ENCODE measurements at places on chromosomes 4 and X. TPM values are rescaled to one million over a fixed set of nuclear protein-coding genes. Genes with fewer than 3 reads are reported as not detected.

DAPP1 gene
- not detected for total RNA-seq

XK gene
- under 0.01 TPM for total RNA-seq

CT45A5 gene
- 0.29 TPM for total RNA-seq

SLITRK2 gene
- under 0.01 TPM for total RNA-seq

PCDH7 gene
- total RNA-seq = 0.60 TPM

ETDB gene
- total RNA-seq = not detected

ADGRL3 gene
- not detected for total RNA-seq

PSAPL1 gene
- not detected for total RNA-seq

SNCA gene
- total RNA-seq = 0.60 TPM

DNA sequence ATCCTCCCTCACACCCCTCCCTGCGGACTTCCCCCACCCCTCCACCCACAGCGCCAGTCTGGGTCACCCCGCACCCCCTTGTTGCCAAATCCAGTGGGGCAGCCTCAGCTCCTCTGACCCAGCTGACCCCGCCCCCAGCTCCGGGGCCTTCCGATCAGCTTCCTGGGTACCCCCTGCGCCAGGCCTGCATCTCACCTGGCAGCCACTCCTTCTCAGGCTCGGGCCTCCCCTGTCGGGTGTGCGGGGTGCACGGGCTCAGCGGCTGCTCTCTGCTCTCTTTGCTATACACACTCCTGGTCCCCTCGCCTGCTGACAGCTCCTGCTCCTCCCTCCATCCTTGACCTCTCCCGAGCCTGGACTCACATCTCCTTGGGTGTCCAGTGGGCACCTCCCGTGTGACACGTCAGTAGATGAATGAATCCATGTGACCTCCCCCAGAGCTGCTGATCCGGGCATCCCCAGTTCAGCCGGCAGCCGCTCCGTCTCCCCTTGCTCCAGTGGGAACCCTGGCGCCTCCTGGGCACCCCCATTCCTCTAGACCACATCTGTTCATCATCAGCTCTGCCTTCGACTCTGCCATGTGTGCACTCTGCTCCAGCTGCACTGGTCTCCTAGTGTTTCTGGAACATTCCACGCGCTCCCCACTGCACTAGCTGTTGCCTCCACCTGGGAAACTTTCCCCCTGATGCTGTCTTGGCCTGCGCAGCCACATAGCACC lies 9.9 kb downstream of the CFAP99 start:
- no peak for DNase-seq

- DNase-seq = peak; percentile 31
Observed at GRCh38 chr4:11741190-11741652, 312.5 kb upstream of the HS3ST1 start.

GRCh38 chr4:4329496-4329895 lies 39.4 kb downstream of the ZBTB49 start:
- DNase-seq = no peak

DNA sequence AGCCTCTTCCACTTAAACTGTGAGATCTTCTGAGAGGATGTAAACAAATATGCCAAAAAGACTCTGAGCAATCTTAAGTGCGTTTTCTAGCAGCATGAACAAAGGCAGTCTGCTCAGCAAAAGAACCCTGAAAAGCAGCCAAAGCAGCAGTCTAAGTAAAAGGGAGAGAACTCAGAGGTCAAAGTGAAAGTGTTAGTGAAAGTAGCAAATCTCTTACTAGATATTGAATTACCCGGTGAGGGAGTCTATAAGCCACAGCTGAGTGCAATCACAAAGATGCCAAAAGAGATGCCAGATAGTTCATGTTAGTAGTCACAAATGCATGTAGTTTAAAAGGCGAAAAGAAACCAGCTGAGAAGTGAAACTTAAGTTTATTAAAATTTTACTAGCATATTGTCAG lies 7.9 kb upstream of the GNRHR start:
- DNase-seq = peak; percentile 46

DNA sequence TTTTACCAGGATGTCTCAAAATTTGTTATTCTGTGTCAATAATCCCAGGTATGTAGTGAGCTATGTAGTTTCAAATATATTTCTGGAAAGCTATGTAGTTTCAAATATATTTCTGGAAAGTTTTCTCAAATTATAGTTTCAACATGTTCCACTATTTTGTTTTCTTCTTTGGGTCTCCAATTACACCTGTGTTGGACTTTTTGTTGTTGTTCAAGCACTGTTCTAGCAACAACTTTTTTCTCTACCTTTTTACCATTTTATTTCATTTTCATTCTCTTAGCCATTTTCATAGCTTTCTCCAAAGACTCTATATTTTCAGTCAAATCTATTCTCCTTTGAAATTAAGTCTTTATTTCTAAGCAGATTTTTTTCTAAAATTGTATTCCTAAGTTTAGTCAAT lies 88.4 kb downstream of the LCORL start:
- no peak for DNase-seq

DNA sequence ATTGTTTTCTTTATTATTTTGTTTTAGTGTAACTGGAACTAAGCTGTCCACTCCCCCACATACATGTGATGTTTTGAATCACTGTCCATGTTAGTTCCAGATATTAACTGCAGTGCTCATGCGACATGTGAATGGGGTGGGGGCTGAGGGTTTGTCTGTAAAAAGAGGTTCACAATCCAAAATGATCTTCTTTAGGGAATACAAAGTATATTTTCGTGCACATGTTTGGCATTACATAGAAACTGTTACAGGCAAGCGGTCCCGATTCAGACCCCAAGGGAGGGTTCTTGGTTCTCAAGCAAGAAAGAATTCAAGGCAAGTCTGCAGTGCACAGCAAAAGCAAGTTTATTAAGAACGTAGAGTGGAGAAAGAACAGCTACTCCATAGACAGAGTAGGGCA lies 296.5 kb upstream of the CLNK start:
- DNase-seq = no peak

DNA sequence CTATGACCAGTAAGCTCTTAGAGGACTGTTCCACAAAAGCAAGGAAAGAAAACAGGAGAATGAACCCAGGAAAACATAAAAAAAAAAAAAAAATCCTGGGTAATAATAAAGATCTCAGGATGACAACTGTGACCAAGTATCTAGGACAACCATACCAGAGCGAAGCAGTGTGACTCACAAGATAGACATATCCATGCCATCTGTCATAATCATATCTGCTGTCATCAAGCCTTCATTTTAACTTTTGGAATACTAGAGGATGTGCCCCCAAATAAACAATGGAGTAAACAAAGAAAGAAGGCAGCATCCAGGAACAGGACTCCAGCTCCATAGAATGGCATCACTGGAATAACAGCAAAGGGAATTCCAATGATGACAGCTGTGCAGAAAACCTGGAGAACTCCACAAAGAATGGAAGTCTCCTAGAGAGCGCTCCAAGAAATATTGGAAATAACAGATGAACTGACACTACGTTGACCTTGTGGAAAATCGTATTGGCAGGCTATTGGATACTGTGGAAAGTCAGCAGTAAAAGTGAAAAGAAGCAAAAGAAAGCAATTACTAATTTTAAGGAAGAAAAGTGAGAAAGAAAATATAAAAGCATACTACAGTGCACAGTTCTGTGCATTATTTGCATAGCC lies 35.3 kb downstream of the HPGDS start:
- DNase-seq = no peak

DNA sequence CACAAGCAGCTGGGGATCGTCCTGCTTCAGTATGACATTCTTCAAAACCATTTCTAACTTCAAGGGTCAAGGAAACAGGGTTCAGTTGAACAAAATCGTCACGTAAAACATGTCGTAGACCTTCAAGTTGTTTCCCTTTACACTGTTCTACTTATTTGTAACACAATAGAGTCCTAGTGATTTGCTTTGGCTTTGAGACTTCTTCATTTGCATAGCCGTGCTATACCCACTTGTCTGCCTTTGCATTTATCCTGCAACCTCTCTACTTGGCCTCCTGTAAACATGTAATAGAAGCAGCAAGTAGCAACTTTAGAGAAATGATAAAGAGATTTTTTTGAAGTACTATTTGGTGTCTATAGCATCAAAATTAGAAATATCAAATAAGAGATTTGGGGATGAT lies 194.9 kb downstream of the SLC7A11 start:
- DNase-seq = no peak

GRCh38 chr4:158146736-158147135 lies 26.1 kb downstream of the GASK1B start:
- no peak for DNase-seq

DNA sequence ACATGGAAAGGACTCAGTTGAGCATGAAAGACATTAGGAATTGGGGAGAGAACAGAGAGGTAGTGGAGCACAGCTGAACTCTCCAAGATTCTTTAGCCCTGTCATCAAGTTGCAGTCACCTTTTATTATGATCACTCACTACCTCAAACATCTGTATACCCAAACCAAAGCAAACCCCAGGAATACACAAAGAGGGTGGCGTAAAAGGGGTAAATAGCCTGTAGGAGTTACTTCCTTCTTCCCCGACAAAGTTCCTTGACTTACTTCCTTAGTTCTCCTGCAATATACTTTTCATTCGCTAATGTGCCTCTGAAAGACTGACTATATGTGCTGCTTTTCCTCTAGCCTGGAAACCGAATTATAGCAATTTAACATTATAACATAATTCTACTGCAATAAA lies 159.9 kb downstream of the SPRY1 start:
- DNase-seq = no peak

GRCh38 chrX:13177921-13178566 lies 133.6 kb upstream of the FAM9C start:
- DNase-seq = no peak

DNA sequence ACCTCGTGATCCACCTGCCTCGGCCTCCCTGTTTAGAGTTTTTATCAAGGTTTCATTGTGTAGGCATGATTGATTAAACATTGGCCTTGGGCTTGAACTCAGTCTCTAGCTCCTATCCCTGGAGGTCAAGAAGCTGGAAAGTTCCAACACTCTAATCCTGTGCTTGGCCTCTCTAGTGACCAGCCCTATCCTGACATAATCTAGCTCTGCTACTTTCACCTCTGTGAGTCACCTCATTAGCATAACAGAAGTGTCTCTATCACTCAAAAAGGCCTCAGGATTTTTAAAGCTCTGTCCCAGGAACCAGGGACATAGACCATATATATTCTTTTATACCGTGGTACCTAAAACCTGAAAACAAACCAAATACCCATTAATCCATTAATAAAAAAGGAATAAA lies 377.5 kb downstream of the CENPC start:
- DNase-seq = no peak

DNA sequence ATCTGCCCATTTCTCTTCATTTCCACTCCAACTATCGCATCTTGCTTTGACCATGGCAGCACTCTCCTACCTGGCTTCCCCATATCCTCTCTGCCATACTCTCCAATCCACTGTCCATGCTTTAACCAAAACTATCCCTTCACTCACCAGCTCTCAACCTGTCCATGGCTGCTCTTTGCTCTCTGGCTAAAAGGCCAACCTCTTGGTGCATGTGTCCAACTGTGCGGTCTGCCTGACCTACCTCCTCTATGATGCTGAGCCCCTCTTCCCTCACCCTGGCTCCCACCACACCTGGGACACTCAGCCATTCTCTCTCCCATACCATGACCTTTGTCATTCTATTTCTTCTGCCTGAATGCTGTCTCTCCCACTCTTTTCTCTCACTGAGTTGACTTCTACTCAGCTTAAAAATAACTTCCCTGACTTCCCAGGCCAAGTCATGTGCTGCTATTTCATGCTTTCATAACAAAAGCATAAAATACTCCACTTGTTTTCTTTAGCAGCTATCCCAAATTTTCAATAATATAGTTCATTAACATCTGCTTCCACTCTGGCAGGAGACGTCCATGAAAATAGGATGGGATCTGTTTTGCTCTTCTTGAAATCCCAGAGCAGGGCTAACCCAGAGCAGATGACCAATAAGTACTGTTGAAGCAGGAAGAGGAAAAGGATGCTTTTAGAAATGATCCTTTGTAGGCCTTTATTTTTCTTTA lies 29.8 kb upstream of the KLF3 start:
- no peak for DNase-seq

DNA sequence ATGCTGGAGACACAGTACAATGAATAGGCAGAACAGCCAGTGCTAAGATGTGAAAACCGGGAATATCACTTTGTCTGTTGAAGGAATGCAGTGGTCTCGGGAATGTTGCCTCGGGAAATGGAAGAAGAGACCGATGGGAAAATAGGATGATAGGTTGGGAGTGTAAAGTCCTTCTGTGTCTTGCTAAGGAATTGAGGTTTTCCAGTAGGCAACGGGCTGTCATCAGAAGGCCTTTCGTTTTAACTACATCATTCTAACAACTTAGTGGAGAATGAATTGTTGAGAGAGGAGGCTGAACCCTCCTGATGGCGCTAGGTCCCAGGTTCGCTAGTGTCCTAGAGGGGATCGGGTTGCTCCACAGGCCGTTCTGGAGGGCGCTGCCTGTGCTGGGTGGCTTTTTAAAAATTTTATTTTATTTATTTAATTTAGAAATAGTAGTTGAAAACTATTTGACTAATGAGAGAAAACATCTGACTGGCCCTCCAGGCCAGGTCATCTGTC lies 730 bp downstream of the VBP1 start:
- DNase-seq = no peak

DNA sequence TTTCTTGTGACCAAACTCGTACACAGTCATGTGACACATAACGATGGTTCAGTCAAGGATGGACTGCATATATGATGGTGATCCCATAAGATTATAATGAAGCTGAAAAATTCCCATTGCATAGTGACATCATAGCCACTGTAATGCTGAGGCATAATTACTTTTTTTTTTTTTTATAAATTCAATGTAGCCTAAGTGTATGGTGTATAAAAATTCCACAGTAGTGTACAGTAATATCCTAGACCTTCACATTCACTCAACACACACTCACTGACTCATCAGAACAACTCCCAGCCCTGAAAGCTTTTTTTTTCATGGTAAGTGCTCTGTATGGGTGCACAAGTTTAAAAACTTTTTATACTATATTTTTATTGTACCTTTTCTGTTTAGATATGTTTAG lies 105.0 kb downstream of the AREG start:
- DNase-seq = no peak

GRCh38 chr4:47824840-47825239 lies 13.0 kb downstream of the CORIN start:
- DNase-seq = no peak

- DNase-seq = no peak
Observed at GRCh38 chrX:133321451-133321850, 93.8 kb downstream of the GPC4 start.

- DNase-seq = no peak
Observed at GRCh38 chrX:111868726-111869638, 7.0 kb upstream of the TRPC5OS start.

DNA sequence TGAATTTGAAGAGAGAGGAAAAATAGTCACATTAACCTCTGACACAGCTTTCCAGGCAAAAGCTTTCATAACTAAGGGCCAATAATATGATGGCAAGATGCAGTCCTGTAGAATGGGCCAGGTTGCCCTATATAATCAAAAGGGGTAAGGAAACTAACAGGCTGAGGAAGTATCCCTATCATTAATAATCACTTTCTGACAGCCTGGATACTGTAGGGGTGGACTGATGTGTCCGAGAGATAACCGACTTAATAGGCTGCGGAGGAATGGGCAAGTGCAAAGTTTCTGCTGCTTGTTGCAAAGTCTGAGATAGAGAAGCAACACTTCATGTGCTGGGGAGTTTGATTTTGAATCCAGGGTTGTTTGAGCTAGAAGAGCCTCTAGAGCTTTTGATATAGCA lies 94.8 kb downstream of the DNAAF6 start:
- DNase-seq = no peak

Measured in RPMI7951 (cell line).